Hematopoietic multipotent progenitor cell treated with erythropoietin and hydrocortisone succinate and interleukin-3 and kit ligand, for 17 days (in vitro differentiated cells): ENCODE measurements at places on chromosomes 3 and 15.

GRCh38 chr3:100317912-100318311 is 16.6 kb upstream of the NIT2 start:
- no peak for DNase-seq

DNA sequence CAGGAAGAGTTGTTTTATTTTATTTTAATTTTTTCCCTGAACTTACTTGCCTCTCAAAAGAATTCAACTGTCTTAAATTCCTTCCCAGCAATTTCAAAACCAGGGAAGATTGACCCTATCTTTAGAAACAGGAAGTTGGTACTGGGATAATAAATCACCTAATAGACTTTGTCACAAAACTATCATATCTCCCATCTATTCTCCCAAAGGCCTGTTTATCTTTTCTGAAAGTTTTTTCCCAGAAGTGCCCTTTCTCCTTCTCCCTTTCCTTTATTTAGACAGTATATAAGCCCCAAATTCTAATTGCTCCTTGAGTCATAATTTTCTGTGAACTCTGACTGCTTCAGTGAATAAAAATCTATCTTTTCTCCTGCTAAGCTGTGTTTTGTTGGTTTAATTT is 2.9 kb upstream of the RNF7 start:
- DNase-seq = no peak

- DNase-seq = peak; percentile 18
Observed at GRCh38 chr15:38512901-38513300, 51.7 kb downstream of the RASGRP1 start.

DNA sequence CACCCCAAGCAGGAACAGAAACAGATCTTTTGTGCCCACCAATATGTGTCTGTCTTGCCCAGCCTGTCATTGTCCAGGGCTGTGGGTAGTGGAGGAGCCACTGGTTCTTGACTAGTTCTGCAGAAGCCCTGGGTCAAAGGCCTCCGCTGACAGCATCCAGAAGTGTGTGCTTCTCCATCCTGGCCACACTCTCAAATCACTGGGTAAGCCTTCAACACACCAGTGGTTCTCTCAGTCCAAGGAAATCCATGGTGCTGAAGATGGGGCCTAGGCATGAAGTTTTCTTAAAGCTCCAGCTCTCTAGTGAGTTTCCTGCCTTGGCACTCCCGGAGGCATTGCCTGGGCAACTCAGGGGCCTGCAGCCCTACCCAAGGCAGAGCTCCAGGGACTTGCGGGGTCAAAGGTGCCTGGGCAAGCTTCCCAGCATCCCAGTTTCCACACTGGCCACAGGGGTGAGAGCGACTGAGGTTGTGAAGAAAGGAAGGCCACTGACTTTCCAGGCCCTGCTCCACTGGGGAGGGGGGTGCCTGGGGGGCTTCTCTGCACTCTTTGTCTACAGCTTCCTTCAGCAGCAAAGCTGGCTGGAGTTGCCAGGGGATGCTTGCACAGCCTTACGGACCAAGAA is 37.9 kb upstream of the RPL32 start:
- DNase-seq = no peak

GRCh38 chr15:38490242-38490922 is 36.5 kb downstream of the FAM98B start:
- no peak for DNase-seq

DNA sequence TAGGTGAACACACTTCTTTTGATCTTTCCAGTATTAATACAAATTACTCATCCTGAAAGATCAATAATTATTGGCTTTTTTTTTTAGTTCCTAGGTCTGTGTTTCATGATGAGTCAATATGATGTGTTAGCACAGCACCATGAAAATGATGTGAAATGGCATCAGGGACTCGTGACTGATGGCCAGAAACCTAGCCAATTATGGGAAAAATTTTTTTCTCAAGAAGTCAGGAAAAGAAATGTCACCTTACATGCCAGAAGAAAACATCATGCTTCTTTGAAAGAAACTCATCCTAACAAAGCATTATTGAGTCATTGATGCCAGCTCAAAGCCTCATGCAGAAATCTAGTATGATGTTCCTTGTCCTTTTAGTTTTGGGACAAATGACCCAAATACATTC is 468.3 kb upstream of the CBLB start:
- DNase-seq = no peak

- DNase-seq = no peak
Observed at GRCh38 chr15:59632714-59633113, 21.1 kb downstream of the GCNT3 start.

DNA sequence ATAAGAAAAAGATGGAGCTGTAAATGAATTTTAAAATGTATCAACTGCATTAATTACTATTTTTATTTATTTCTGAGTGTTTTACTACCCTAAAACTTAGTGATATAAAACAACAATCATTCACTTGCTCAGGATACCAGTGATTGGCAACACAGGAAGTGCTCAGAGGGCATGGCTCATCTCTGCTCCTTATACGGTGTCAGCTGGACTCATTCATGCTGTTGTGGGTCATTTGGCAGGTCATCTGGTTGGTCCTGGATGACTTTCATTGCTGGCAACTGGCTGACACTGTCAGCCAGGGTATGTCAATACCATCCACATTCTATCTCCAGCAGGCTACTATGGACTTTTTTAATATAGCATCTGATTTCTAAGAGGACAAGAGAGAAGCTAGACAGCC is 689.6 kb upstream of the NECTIN3 start:
- DNase-seq = no peak

GRCh38 chr3:98733053-98733811 is 29.9 kb upstream of the ST3GAL6 start:
- no peak for DNase-seq

DNA sequence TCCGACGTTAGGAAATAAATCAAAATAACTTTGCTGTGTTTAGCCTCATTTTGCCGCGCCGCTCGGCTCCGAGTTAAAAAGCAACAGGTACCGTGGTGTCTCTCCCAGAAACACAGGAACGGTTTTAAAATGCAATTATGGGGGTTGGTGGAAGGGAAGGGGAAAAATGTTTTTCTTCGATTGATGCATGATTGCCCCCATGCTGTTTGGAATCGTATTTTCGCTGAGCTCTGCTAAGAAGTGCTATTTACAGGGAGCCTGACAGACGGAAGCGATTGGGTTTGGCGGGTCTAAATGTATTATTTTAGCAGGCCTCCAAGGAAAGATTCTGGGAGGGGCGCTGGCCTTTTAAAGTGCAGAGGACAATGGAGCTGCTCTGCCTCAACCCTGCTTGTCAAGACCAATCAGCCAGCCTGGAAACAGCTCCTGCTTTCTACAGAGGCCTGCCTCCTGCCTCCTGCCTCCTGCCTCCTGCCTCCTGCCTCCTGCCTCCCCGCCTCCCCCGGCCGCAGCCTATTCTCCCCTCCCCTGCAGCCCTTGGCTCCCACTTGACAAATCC is 156.7 kb upstream of the TLE3 start:
- no peak for DNase-seq

- no peak for DNase-seq
Observed at GRCh38 chr3:189646853-189647542, 15.8 kb downstream of the TP63 start.

DNA sequence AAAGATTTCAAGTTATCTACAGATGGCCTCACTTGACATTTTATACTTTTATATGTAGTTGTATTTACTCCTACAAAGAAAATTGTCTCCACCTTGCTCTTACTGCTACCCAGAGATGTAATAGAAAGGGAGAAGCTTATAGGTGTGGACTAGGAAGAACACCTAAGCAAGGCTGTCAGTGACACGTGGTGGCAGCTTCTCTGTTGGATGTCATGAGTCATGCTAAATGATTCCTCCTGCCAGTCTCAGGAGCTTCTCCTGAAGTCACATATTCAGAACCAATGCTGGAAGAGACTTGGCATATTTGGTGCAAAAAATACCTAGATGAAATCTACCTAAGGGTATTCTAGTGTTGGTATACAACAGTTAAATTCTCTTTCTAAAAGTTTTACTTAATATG is 184.7 kb downstream of the LRRC3B start:
- DNase-seq = no peak

DNA sequence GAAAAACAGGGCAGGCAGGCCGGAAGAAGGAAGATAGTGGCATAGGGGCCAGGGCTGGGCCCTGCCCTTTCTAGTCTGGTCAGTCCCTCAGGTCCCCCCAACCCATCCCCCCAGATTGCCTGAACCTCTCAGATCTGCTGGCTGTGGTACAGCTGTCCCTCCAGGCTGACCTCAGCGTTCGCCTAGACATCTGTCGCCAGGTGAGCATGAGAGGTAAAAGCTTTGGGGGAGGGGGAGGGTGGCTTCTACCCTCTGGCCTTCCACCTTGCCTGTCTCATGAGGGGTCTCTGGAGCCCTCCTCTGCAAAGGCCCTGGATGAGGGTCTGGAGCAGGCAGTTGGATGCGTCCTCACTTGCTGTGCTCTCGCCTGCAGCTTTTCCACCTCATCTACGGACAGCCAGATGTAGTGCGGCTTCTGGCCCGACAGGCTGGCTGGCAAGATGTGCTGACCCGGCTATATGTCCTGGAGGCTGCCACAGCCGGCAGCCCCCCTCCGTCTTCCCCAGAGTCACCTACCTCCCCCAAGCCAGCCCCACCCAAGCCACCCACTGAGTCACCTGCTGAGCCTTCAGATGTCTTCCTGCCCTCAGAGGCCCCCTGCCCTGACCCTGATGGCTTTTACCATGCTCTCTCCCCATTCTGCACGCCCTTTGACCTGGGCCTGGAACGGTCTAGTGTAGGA is 20.2 kb downstream of the NBEAL2 start:
- no peak for DNase-seq

GRCh38 chr3:107367353-107367752 is 9.9 kb upstream of the CCDC54 start:
- DNase-seq = peak; percentile 34

DNA sequence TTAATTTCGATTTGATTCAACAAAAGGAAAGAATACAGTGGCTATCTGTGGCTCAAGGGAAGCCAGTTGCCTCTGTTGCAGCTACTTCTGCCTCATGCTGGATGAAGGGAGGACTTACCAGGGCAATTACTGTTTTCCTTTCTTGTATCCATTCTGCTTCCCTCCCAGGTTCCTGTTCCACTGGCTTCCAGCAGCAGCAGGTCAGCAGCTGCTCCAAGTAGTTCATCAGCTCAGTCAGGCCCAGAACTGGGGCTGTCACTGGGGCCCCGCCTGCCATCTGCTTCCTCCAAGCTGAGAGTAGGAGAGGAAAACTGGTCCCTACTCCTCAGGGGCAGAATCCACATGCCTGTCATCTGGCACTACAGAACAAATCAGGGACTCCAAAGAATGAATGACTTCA is 48.6 kb upstream of the ULK4 start:
- DNase-seq = no peak

- DNase-seq = no peak
Observed at GRCh38 chr3:196931828-196932587, 10.3 kb downstream of the NCBP2 start.

DNA sequence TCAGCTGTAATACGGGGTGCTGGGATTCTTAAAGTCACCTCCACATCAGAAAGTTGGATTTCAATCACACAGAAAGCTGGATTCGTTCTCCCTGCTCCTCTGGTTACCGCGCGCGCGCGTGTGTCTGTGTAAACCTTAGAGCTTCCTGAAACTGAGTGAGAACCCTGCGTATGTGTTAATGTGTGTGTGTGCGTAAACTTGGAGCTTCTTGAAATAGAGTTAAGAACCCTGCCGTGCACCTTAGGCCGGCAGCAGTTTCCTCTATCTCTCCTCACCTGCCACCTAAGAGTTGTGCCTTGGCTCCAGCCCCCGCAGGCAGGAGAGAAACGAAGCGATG is 531 bp downstream of the LZTFL1 start:
- DNase-seq = peak; percentile 8

DNA sequence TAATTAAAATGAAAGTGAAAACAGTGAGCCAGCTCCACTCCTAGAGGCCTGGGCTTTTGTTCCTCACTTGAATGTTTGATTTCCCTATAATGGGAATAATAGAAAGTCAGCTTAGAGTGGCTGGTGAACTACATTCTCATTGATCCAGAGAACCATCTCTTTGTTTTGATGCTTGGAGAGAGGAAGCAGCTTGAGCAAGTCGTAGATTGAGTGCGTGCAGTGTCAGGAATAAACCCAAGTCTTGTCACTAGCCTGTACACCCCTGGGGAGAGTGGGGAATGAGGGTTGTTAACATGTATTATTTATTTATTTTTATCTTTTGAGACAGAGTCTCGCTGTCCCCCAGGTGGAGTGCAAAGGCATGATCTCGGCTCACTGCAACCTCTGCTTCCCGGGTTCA is 885 bp upstream of the LSG1 start:
- DNase-seq = no peak

DNA sequence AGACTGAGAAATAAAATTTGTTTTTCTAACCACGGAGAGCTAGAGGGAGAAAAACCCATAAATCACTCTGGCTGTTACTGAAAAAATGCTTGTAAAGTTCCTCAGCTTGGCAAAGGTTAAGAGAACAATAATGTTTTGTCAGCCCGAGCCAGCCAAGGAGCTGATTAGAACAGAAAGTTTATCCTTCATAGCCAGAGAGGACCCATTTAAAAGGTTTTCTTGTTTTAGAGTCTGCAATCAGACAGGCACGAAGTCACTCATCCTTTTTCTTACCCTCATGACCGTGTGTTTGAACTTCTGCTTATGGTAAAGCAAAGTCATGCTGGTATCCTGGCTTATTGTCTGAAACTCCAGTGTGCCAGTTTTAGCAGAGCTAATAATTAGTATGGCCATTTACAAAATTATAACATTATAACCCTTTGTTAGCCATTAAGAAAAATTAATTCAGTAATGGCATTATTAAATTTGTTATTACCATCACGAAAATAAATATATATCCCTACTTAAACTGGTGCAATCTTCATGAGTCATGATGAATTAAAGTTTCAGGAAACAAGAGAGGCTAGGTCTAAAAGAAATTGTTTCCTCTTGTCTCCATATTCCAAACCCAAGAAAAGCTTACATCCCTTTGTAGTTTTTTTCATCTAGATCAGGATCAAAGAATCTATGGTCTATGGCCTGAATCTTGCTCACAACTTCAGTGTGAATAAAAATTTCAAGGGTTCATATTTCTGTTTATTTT is 13.5 kb upstream of the STXBP5L start:
- no peak for DNase-seq

DNA sequence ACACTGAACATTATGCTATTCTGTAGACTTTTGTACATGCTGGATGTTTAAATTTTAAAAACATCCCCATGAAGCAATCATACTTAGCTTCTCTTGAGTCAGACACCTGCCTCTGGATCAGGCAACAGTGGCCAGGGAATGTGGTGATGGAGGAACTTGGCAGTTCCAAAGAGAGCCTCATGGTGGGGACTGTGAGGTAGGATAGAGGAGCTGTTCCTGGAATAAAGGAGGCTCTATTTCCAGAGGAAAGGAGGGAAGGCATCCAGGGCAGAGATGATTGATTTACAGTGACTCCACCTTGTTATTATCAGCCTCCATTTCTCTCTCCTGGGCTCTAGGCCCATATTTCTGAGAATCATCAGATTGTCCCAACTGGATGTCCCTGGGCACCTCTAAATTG is 35.0 kb upstream of the ABHD17C start:
- DNase-seq = no peak
